ENCODE measurements at places on chromosomes 5 and 9. TPM values are rescaled to one million over a fixed set of nuclear protein-coding genes. Genes with fewer than 3 reads are reported as not detected.
A peak's percentile ranks its signal among the peaks of the same experiment; 100 is the strongest.

DMRTA1 gene
- not detected for polyA plus RNA-seq

DNA sequence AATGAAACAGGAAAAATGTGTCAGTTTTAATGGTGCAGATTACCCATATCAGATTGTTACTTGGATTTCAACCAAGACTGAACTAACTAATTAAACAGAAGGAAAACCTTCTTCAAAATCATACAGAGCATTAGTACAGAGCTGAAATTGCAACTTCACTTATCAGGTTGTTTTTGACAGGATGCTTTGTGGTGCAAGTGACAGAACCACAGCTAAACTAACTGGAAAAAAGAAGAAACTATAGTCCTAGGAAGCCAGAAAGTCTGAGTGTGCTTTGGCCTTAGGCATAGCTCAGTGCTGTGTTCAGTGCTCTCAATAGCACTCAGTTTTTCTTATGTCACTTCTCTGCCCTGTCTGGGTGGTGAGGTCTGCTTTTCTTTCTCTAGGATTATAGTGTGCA is 267.4 kb downstream of the CHSY3 start:
- no peak for DNase-seq

GRCh38 chr9:127084076-127085039 is 38.1 kb downstream of the ANGPTL2 start:
- no peak for DNase-seq

DNA sequence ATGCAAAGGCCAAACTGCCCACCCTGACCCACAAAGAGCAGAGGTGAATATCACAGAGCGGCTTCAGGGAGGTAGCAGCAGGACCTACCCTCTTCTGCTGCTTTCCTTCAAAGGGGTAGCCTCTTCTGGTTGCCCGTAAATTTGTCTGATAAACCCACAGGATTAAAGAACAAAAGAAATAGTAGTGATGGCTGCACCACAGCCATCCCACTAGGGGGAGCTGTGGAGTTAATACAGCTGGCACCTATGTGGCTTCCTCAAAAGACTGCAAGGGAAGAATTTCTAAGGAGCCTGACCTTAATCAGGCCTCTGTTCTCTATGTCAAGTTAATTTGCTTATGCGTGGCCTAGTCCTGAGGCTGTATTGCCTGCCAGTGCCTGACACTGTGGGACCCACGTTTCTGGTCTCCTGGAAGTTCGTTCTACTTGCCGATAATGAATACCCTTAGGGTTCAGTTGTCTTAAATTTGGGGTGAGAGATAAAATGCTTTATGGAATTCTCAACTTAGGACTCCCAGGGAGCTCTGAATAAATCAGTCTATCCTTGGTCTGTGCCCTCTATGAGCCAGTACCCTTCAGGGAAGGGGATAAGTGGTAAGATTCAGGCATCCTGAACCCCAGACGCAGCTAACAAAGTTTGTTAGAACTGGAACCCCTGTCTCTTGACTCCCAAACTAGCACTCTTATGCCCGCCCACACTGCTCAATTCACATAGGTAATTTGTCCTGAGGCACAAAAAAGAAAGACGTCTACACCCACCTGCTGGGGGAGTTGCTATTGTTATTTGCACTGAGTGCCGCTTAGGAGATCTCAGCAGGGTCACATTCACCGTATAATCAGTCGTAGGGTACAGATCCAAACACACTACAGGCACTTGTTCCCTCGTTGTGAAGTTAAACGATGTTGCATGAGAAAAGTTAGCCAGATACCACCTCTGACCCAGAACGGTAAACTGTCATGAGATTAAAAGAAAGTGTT is 77.1 kb downstream of the SUSD1 start:
- DNase-seq, result peak; percentile 86

- no peak for DNase-seq
These were observed 317.0 kb downstream of the TMEM161B start for GRCh38 chr5:87951661-87952060.

FYB1 gene
- 4.2 TPM for polyA plus RNA-seq

LARP1 gene
- polyA plus RNA-seq, result 59.6 TPM

GRCh38 chr5:82295144-82295543 is 17.0 kb upstream of the RPS23 start:
- no peak for DNase-seq

DNA sequence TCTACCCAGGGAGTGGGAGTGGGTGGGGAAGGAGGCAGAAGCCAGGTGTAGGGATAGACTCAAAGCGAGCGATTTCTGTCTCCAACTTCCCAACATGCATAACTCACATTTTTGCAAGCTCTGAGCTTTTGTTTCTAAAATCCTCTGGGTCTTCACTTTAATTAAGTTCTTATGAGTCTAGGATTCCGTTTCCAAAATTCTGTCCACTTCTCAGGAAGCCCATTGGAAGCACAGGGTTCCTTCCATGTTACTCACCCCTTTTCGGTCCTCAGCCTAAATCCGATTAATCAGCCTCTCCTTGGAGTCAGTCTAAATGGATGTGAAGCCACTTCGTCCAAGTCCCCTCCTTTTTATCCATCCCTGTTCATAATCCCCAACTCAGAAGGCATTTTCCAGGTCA is 1.4 kb downstream of the GPX3 start:
- no peak for DNase-seq

TLX3 gene
- polyA plus RNA-seq, result not detected

HAVCR1 gene
- polyA plus RNA-seq, result not detected

Data from B cell (primary cell).